Suppressor macrophage treated with lipopolysaccharide for 1 hour (primary cell): ENCODE measurements at places on chromosomes 1 and 21.

DNA sequence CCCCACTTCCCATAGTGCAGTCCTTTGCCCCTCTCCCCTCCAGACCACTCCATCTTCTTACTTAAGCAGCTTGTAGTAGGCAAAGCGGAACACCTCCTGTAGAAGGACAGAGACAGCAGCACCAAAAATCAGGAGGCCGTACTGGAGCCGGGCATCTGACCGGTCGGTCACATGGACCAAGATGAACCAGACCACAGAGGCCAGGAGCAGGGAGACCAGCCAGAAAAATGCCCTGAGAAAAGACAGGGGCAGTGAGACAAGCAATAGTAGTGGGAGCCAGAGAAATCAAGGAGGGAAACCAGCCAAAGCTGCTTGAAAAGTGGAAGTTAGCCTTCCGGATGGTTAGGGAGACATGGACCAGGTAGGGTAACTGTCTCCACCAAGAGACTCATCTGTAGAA is 920 bp downstream of the APH1A start:
- no peak for DNase-seq

DNA sequence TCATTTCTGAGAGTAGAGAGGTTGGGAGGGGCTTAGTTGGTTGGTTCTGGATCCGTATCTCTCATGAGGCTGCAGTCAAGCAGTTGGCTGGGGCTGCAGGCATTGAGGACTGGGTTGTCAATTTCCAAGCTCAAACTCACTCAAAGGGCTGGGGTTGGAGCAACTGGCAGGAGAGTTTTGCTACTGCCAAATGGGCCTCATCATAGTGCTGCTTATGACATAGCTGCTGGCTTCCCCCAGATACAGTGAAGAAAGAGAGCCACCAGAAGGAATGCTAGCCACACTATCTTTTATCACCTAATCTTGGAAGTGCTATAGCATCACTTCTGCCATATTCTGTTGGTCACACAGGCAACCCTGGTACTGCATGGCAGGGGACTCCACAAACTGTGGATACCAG is 363.5 kb upstream of the USP24 start:
- DNase-seq = no peak

- DNase-seq = peak; percentile 91
These were observed 13.5 kb upstream of the ETV3L start for GRCh38 chr1:157113106-157113505.

DNA sequence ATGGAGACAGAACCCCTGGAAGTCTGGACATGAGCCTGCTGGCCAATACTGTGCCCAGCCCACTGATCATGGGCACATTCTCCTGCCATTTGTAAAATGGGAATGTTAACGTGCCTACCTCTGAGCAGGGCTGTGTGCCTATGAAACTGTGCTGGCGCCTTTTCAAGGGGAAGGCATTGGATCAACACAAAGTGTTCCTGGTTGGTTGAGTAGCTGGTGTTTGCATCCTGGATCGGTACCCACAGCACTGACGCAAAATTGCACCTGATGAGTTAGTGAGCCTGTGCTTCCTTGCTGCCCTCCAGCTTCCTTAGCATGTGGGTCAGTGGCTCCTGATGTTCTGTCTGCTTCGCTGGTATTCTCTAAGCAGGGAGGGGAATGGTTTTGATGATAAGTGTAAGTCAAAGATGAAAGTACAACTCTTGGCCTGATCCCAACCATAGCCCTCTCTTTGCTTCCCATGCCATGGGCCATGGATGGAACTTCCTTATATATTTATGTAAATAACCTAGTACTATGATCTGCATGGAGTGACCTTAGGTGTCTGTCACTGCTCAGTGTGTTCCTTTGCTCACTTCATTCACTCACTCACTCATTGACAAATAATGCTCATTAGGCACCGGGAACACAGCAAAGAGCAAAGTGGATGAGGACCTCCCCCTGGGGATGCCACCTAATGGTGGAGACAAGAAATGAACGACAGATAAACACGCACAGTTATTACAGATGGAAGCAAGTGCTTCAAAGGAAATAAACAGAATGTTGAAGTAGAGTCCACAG is 22.7 kb downstream of the MAB21L3 start:
- DNase-seq = peak; percentile 2

- DNase-seq = no peak
These were observed 19.3 kb upstream of the RAB3GAP2 start for GRCh38 chr1:220291580-220291979.

GRCh38 chr1:55555956-55556725 is 341.0 kb upstream of the USP24 start:
- DNase-seq = no peak

DNA sequence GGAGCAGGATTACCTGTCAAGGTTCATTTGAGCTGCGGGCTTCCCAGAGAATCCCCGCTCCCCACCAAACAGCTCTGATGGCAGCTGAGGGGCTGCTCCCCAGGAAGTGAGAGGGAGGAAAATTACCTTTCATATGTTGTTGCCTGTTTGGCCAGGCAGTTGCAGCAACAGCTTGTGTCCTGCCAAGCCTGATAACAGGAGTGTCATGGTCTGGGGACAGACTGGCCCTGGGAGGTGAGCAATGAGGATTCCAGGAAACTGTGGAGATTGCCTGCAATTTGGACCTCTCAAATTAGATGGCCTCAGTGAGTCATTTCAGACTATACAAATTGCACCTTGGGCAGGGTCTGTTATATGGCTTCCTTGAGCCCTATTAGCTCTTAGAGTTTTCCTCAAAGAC is 189.3 kb downstream of the PTPRU start:
- no peak for DNase-seq

DNA sequence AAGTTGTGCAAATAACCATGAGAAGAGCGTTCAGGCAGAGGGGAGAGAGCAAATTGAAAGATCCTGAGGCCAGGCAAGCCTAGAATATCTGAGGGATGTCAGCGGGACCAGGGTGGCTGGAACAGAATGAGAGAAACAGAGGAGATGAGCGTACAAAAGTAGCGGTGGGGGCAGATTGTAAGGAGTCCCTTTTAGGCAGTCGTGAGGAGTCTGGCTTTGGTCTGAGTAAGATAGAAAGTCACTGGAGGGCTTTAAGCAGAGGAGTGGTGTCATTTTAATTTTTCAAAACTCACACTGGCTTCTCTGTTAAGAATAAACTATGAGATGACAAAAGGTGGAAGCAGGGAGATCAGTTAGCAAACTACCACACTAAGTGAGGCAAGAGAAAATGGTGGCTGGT is 24.2 kb downstream of the ATP5PF start:
- DNase-seq = no peak

DNA sequence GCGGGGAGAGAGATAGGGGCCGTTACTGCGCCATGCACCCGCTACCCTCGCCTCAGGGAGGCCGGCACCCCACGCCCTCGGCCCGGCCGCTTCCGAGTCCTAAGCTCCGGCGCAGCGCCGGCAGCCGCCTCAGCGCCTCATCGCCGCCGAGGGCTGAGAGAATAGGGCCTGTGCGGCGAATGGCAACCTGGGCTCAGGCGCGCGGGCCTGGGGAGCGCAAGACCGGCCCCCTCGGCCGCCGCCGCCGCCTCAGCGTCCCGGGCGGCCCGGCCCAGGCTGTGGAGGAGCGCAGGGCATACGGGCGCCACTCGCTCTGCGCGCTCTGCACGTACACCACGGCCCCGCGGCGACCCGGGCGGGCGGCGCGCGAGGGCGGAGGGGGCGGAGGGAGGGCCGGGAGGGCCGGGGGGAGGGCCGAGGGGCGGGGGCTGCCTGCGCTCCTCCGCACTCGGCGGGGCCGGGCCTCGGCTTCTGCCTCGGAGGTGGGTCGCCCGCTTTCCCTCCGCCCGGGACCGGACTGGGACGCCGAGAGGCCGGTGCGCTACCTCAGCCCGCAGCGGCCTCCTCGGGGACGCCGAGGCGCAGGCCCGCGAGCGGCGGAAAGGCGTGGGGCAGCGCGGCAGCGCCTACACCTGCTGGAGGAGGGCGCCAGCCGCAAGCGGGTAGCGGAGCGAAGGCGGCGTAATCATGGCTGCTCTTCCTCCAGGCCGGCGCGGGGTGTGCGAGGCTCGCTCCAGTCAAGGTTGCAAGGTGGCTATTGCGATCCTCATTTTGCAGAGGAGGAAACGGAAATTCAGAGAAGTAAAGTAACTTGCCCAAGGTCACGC is at the start of gene EGLN1:
TSS of gene EGLN1 (minus strand) at position 317 of the 827 bp plus-strand sequence. CDS start 399 bp downstream, outside the sequence.
- DNase-seq = peak; percentile 91

DNA sequence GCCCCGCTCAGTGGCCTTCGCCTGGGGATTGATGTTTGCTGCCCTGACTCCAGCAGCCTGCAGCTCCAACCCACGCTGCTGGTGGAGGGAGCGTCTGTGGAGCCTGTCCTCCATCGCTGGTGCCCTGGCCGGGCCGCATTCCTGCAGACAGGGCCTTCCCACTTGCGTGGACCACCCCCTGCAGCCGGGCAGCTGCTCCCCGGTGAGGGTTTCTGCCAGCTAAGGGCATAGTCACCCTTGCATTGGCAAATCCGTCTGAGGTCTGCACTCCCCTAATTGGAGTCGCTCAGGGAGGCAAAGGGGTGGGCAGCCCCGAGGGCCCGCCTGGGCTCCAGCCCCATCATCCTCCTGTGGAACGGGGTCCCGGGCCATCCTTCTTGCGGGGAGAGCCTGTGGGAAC is 43.5 kb downstream of the PRDM16 start:
- DNase-seq = no peak

DNA sequence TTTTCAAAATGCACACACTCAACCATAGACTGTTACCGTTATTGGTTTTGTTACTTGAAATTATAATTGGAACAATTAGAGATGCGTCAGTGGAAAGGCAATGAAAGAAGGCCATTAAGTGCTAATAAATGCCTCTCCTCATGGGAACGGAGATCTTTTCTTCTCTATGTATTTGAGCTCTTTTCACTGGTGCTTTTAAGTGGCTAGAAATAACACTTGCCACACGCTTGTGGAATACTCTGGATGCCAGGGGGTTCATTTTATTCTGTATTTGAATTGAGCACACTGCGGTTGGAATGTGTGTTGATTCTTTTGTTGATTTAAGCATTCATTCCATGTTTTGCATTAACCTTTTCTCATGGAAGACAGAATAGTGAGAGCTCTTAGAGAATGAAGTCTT is 68.4 kb downstream of the DNM3 start:
- DNase-seq = no peak

- DNase-seq = no peak
These were observed 29.6 kb downstream of the CHIA start for GRCh38 chr1:111320066-111320879.

- DNase-seq = no peak
These were observed 27.7 kb downstream of the GIPC2 start for GRCh38 chr1:78073441-78073840.

- DNase-seq = no peak
These were observed 390.2 kb downstream of the GPATCH2 start for GRCh38 chr1:217240656-217241055.

GRCh38 chr1:224338150-224338838 is 8.3 kb upstream of the NVL start:
- DNase-seq = peak; percentile 24

GRCh38 chr1:43405219-43405875 is 15.6 kb downstream of the SZT2 start:
- no peak for DNase-seq

GRCh38 chr1:11483581-11484320 is 4.8 kb downstream of the DISP3 start:
- no peak for DNase-seq

- DNase-seq = no peak
These were observed 48.5 kb upstream of the IKBKE start for GRCh38 chr1:206421616-206422340.

DNA sequence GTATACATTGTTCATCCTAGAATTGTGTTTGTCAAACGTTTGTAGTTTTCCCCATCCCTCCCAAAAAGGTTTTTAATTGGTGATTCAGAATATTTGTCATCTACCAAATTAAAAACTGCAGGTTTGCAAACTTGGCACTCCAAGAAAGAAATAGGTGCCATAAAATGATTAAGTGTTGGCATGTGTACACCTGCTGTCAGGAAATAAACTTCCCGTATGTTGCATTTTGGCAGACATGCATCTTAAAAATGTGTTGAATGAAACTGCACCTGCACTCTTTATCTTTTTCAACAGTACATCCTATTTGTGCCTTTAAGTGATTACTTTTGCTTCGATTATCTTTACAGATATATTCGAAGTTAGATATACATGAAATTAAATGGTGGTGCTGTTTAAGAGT is 7.3 kb downstream of the B3GALT2 start:
- no peak for DNase-seq

DNA sequence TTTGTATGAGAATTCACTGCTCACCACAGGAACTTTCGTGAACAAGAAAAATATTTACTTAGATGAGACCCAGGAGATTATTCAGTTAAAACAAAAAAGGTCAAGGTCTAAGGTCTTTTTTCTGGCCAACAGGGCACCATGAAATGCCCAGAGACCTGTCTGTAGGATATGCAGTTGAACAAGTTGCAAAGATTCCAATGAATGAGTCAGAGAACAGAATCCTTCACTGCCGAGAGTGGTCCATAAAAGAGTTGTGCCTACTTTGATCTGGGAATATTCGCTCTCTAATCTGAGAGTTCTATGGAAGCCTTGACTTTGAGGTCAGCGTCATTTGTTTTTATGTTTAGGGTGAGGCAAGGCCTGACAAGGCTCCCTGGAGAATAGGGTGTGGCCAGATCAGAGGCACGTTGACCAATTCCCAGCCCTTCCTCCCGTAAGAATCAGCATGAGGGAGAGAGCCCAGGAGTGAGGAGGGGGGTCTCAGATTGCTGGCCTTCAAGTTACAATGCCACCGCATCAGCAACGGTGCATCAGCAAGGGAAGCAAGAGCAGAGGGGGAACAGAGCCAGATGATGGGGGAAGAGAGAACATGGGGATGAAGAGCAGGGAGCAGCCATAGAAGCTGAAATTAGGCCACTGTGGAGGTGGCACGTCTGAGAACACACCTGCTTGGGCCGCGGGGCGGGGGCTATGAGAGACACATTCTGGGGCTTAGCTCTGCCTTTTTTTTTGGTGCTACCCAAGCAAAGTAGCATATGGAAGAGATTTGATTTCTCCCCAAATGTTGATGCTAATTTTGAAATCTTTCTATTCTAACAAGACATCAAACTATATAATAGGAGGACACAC is 206.4 kb upstream of the RAB4A start:
- no peak for DNase-seq

- peak; percentile 48 for DNase-seq
These were observed 17.3 kb downstream of the NOC2L start for GRCh38 chr1:941588-942383.

GRCh38 chr1:208357644-208358507 is 113.7 kb upstream of the PLXNA2 start:
- DNase-seq = no peak

DNA sequence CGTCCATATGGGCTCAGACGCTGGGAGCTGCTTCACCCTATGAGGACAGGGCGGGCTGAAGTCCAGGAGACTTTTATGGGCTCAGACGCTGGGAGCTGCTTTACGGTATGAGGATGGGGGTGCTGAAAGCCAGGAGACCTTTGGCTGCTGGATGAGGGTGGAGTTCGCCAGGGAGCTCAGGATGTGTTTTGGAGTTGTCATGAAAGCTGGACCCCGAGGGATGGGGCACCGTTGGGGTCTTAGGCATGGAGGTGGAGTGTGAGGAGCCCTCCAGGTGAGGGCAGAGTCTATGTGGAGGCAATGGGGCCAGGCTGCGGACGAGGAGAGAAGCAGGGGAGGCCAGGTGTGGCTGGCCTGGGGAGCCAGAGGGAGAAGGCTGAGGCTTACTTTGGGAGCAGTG is 27.5 kb downstream of the TRPM2 start:
- DNase-seq = no peak
